ENCODE measurements at places on chromosomes 4 and X. TPM values are rescaled to one million over a fixed set of nuclear protein-coding genes. Genes with fewer than 3 reads are reported as not detected.

FGFR3 gene
- total RNA-seq = 0.71 TPM

- no peak for DNase-seq
Measured at GRCh38 chrX:42129022-42129940, 205.9 kb upstream of the CASK start.

HAND2 gene
- total RNA-seq = 224 TPM

MAGEB2 gene
- not detected for total RNA-seq

SPIN3 gene
- 9.4 TPM for total RNA-seq

DNA sequence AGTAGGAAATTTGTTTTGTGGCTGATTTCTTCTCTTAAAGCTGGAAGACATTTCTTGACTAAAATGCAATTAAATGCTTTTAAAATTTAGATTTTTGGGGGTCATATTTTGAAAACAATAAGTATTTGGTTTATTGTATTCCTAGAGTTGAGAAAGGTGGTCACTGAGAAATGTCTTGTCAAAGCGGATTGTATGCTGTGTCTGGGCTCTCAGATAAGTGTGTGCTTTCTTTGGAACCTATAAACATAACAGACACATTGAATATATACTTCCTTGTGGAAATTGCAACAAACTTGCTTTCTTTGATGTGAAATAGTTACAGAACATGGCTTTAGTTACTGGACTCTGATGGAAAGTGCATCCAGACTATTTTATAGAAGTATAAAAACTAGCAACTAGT is 75.4 kb downstream of the AFF1 start:
- DNase-seq = no peak

SPANXA2 gene
- total RNA-seq = not detected

DNA sequence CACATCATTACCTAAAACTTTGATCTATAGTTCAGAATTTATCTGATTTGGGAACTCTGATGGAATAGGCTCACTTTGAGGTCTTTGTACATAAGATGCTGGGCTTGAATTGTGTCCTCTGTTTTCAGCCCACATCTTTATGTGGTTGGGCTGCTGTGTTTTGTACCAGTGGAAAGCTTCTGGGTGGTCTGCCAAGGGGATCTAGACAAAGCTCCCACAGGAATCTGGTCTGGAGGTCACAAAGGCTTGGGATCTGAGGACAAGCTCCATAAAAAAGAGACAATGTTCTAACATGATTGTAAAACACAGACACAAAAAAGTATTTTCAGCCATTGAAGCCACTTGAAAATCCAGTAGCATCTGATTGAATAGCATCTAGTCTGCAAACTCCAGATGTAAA is 393.5 kb upstream of the PITX2 start:
- DNase-seq = no peak
